ENCODE measurements at places on chromosomes 11 and 22.

GRCh38 chr11:107859459-107860239 is 1.1 kb upstream of the SLC35F2 start:
- no peak for DNase-seq

DNA sequence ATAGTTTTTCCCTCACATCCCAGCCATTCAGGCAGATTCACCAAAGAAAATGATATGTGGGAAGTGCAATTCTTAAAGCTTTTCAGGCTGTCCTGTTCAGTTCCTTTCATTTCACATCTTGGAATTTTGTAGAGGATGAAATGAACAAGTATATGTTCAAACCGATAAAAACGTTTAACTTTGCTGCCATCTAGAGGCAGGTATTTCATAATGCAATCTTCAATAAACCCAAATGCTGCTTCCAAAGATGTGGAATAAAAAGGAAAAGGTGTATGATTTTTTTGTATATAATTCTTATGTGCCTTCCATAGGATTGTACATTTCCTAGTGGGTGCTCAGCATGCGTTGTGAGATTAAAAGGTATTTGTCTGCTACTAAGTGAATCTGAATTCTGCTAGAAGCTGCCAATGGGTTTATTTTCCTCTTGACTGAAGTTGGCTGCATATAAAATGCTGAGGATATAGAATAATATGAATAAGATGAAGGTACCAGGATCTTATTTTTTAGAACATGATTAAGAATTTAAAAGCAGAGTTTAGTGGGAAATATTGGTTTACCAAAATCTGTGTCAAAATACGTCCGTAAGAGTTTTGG is 199.3 kb downstream of the PGR start:
- DNase-seq, result no peak

DNA sequence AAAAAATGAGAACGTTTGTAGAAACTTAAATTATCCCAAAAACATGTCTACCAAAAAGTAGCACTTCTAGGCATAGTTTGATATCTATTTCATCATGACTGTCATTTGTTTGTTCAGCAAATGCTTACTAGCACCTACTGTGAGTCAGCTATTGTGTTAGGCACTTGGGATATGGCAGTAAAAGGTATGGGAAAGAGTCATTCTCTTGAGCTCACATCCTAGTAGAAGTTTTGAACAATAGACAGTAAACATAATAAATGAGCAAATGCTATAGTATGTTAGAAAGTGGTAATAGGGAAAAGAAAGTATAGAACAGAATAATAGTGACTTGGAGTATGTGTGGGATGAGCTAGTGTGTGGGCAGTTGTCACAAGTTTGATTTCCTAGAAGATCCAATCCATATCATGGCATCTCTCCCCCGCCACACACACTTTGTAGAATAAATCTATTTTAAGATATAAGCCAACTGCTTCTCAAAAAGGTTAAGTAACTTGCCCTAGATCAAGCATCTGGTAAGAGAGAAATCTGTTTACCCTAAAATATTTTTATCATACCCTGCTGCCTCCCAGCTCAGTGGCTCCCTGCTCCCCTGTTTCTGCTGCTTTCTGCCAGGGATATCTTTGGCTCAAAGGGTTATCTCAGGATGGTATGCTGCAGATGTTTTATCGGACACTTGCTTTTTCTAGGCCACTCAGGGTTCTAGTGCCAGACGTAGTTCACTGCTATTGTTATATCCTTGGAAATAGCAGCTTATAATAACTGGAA is 129.7 kb downstream of the NCAM1 start:
- no peak for DNase-seq

GRCh38 chr11:7196396-7197146 is 55.1 kb upstream of the SYT9 start:
- no peak for DNase-seq

DNA sequence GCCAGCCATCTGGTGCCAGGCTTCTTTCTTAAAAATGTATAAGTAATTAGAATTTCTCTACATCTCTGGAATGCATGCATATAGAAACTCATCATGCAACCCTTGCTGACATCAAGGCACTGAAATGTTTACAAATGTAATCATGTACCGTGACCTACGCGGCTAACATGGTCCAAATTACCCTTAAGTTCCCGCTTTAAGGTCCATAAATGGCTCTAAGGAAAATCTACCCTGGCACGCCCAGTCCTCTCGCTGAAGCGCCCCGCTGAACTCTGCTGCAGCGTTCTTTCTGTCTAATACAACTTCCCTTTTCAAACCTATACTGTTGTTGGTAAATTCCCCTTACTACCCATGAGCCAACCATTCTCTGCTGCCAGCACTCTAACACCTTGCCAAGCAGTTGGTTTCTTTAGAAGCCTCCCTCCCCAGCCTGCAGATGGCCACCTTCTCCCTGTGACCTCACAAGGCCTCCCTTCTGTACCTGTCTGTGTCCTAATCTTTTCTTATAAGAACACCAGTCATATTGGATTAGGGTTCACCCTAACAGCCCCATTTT is 13.5 kb upstream of the HMOX1 start:
- no peak for DNase-seq

- no peak for DNase-seq
Measured at GRCh38 chr22:49676230-49676629, 151.4 kb downstream of the BRD1 start.

- DNase-seq, result no peak
Measured at GRCh38 chr11:121886005-121886734, 229.8 kb downstream of the BLID start.

DNA sequence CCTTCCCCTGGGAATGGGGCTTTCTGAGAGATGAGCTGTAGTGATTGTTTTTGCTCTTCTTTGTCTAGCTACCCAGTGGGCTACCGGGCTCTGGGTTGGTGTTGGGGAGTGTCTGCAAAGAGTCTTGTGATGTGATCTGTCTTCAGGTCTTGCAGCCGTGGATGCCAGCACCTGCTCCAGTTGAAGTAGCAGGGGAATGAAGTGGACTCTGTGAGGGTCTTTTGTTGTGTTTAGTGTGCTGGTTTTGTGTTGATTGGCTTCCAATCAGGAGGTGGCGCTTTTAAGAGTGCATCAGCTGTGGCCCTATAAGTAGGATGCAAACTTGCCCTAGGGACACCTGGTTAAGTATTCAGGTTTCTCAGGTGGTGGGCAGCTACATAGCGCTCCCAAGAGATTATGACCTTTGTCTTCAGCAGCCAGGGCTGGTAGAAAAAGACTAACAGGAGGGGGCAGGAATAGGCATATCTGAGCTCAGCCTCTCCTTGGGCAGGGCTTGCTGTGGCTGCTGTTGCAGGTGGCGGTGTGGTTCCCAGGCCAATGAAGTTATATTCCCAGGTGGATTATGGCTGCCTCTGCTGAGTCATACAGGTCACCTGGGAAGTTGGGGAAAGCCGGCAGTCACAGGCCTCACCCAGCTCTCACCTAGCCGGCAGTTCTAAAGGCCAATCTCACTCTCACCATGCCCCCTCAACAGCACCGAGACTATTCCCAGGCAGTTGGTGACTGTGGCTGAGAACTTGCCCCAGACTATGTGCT is 315.7 kb upstream of the C11orf87 start:
- DNase-seq, result no peak

DNA sequence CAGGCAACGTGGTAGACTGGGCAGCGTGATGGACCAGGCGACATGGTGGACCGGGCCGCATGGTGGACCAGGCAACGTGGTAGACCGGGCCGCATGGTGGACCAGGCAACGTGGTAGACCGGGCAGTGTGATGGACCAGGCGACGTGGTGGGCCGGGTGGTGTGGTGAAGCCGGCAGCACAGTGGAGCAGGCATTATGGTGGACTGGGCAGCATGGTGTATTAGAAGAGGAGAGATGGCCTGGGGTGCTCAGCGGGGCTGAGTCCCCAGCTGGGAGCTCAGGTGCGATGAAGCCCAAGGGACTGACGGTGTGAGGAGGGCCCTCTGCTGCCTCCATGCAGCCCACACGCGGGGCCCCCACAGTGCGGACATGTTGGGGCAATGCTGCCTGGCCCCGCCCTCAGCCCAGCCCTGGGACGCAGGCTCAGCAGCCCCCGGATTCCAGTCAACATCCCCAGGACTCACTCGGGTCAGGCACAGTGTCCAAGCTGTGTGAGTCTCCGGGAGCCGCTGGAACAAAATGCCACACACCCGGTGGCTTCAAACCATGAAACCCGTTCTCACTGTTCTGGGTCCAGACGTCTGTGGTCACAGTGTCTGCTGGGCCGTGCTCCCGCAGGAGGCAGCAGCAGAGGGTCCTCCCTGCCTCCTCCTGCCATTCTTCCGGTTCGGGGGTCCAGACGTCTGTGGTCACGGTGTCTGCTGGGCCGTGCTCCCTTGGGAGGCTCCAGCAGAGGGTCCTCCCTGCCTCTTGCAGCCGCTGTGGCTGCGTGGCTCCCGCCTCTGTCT is 1084.9 kb downstream of the BRD1 start:
- DNase-seq, result no peak

GRCh38 chr11:75790986-75791385 is 22.4 kb downstream of the DGAT2 start:
- no peak for DNase-seq

GRCh38 chr22:44037519-44038375 is 13.6 kb downstream of the PARVB start:
- DNase-seq, result peak; percentile 81

DNA sequence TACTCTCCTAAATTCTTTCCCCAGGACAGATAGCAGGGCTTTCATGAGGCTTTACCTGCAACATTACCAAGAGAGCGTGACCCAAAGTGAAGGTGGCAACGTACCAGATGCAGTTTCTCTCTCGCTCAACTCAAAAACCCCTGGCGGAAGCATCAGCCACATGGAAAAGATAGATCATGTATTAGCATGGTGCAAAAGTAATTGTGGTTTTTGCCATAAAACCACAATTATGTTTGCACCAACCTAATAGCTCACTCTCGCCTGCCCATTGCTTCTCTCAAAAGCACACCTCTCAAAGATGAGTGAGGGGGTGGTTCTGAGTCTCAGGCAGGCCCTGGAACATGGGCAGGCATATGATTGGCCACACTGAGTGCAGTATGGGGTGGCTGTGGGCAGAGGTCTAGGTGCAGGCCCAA is 7.0 kb downstream of the MS4A6A start:
- no peak for DNase-seq

DNA sequence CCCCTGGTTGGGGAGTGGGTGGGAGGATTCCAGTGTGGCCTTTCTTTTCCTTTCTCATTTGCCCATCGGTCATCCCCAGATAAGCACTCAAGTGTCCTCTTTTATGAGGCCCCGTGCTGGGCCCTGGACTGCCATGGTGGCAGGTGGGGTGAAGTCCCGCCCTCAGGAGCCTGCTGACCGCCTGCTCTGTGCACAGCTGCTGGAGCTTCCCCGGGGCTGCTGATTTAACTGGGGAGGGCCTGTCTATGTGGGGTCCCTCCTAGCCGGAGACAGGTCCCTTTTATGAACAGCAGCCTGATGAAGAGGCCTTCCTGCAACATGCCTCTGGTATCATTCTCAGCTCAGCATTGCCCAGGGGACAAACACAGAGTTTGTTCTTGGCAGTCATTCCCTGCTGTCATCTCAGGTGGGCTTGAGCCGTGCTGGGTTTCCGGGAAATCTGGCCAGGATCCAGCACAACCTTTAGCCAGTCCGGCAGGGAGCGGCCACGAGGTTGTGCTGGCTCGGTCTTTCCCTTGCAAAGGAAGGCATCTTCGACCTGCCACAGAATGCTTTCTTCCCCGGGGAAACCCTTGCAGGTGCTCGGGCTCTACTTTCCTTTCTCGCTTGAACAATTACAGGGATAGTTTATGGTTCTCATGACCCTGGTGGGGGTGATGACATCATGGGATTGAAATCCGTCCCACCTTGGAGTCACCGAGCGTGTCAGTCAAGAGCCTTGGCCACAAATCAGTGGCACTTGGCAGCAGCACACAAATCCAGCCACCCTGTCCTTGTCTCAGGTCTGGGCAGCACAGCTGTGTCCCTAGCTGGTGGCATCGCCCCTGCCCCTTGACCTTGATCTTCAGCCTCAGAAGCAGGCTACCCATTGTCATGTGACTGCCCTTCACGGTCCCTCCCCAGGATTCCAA is 20.1 kb downstream of the ST14 start:
- no peak for DNase-seq

GRCh38 chr22:46528121-46528610 is 9.3 kb downstream of the CELSR1 start:
- peak; percentile 65 for DNase-seq

DNA sequence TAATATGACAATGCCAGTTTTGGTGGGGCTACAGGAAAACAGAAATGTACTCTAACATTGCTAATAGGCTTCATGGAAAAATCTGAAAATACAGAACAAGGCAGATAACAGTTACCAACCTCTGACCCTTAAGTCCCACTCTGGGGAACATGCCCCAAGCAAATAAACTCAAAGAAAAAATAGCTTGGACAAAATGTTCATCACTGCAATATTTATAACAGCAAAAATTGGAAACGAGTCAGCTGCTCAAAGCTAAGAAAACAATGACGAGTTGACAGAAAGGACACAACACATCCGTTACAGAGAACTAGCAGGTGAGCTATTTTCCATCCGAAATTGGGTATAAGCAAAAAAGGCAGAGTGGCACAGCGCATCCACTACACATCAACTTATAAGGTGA is 70.5 kb downstream of the PACSIN2 start:
- no peak for DNase-seq

DNA sequence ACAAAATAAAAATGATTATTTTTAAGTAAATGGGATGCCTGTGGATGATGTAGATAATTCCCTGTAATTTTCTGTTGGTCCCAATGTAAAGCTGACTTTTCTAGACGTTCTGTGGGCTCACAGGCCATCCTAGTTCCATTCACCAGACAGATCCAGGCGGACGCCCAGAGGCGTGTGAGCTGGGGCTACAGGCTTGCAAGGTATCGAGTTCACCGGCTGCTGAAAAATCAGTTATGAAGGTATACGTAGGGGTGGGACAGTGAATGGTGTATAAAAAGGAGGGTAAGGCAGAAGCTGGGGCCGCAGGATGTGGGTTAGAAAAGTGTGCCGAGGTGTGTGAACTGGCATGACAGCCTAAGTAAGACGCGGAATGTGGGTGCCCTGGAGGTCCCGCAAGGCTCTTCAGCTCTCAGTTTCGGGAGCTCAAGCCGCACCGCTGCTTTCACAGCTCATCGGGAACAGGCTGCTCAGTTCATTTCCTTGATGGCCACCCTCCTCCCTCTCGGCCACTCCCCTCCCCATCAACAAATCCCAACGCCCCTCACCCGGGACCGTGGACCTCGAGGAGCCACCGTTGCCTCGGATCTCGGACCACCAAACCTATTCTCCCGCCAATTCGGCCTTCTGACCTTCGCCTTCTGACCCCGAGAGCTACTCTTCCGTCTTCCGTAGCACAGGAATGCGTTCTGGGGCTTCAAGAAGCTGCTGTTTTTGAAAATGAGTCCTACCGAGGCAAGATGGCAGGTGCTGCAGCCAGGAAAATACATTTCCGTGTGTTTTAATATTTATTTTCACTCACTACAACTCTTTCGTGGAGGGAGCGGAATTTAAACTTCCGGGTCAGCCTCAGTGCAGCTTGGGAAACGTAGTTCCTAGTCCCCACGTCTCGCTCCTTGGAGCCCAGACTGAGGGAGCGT is at the start of gene XNDC1N:
TSS of gene XNDC1N (minus strand) at position 775 of the 917 bp plus-strand sequence. CDS start 5,241 bp downstream, outside the sequence.
- peak; percentile 56 for DNase-seq

GRCh38 chr11:107707215-107707671 is 4.6 kb downstream of the SLN start:
- DNase-seq, result no peak

DNA sequence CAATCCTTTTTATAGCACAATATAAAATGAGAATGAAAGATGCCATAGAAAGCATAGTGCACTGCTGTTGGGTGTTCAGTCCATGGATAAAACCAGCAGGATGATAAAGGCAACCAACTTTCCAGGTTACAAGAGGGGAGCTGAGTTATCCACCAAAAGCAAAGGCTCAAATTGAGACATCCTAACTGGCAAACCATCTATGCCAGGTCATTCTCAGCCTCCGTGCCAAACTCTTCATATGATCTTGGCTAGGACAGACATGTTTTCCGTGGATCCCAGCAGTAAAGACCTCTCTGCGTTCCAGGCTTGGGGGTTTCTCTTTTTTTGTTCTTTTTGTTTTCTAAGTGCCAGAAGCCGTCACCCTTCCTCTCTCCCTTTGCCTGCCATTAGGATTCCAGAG is 7.3 kb upstream of the APOA1 start:
- DNase-seq, result no peak

Measured in non-pigmented ciliary epithelial cell (primary cell).